ENCODE measurements at places on chromosomes 1 and 21.

GRCh38 chr1:94247138-94248094 is 10.0 kb upstream of the ARHGAP29 start:
- peak; percentile 30 for DNase-seq

GRCh38 chr1:38258085-38258627 is 211.6 kb upstream of the POU3F1 start:
- DNase-seq, result no peak

DNA sequence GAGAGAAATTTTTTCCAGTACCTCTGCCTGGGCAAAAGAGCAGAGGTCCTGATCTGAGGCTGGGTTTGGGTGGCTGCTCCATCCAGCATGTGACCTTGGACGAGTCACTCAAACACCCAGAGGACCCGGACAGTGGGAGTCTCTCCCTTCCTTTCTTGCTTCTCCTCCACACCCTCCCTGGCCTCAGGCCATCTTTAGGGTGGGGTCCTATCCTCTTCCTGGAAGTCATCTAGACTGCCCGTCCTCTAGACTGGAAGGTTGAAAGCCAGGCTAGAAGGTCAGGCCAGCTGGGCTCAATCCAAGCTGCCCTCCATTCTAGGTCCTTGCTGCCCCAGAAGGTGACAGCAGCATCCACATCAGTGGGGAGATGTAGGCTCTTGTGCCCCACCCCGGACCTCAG is 599.5 kb downstream of the MATN1 start:
- no peak for DNase-seq

- no peak for DNase-seq
These were observed 19.9 kb downstream of the SGIP1 start for GRCh38 chr1:66553846-66554245.

DNA sequence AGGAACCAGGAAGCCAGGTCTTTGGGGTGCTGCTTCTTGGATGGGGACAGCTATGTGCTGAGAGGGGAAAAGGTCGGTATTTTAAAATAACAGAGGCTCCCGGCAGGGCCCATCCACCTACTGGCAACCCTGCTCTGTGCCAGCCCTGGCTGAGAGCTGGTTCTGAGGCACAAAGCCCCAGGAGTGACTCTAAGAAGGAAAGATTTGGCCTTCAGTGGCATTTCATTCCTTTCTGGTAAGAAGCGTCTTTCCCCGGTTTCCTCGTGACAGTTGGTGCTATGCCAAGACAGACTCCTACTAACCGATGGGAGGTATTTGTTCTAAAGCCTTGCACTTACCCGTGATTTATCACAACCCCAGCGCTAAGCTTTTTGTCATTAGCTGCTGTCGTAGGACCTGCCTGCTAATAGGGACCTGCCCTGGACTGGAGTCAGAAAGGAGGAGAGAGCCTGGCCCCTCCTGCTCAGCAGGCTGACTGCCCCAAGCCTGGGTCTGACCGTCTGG is 123.1 kb upstream of the ADAR start:
- DNase-seq, result no peak

DNA sequence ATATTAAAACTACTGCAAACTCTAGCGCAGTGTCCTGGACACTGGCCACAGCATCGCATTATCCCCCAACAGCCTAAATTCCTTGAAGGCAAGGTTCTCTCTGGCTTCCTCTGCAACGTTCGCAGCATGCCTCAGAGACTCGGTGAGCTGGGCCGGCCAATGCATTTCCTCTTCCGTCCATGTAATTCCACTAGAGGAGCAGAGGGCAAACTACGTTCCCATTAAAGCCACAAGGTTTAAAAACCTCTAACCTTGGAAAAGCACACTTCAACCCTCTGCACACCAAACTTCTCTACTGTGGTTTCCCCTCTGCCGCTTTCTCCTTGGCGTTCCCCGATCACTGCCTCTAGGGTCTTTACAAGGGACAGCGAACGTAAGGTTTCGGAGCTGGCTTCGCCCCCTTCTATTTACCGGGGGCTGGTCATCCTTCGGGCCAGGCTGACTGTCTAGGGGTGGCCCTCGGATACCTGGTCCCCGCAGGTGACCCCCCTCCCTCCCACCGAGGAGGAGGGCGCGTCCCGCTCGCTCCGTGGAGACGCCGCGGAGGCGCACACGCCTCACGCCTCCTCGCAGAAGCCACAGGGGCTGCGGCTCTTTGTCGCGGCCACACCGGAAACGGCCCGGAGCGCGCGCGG is 456 bp upstream of the SMYD2 start:
- DNase-seq, result peak; percentile 4

DNA sequence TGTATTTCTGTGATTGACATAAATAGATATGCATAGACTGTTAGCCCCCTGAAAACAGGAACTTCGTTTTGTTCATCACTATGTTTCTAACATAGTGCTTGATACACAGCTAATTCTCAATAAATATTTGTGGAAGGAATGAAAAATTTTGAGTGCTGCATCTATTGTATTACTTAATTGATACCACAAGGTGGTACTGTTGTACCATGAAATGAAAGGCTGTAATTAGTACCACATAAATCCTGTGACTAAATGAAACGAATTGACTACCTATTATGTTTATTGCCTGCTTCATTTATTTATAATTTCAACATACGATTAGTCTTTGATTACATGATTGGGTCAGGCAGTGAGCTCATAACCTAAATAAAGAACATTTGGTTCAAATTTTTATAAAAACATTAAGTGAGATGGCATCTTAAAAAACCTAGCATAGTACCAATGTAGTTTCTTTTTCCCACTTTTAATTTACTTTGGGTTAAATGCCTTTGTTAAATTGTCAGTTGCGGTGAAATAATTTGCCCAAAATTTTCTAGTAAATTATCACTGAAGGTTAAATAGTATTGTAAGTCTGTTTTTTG is 15.0 kb upstream of the TGFB2 start:
- no peak for DNase-seq

DNA sequence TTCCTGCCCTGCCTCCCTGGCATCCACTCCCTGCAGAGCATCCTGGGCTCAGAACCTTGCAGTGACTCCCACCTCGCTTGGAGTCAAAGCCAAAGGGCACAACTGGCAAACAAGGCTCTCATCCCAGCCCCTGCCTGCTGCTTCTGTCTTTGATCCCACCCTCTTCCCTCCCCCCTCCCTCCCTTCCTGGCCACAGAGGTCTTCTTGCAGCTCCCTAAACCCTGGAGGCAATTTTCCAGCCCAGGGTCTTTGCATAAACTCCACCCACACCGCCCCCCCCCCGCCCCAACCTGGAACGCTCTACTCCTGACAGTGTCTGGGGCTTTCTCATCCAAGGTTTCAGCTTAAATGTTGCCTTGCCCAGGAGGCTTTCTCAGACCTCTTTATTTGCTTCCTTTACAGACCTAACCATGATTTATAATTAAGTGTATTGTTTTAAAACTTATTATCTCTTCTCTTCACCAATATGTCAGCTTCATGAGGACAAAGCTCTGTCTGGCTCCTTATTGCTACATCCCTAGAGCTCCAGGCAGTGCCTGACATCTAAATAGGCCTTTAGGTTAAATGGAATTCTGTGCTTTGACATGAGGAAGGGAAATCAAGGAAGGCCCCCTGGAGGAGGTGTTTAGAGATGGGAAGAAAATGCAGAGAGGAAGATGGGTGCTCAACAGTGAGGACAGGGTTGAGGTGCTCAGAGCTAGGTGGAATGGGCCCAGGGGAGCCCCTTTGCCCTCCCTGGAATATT is 37.7 kb upstream of the PADI1 start:
- DNase-seq, result no peak

DNA sequence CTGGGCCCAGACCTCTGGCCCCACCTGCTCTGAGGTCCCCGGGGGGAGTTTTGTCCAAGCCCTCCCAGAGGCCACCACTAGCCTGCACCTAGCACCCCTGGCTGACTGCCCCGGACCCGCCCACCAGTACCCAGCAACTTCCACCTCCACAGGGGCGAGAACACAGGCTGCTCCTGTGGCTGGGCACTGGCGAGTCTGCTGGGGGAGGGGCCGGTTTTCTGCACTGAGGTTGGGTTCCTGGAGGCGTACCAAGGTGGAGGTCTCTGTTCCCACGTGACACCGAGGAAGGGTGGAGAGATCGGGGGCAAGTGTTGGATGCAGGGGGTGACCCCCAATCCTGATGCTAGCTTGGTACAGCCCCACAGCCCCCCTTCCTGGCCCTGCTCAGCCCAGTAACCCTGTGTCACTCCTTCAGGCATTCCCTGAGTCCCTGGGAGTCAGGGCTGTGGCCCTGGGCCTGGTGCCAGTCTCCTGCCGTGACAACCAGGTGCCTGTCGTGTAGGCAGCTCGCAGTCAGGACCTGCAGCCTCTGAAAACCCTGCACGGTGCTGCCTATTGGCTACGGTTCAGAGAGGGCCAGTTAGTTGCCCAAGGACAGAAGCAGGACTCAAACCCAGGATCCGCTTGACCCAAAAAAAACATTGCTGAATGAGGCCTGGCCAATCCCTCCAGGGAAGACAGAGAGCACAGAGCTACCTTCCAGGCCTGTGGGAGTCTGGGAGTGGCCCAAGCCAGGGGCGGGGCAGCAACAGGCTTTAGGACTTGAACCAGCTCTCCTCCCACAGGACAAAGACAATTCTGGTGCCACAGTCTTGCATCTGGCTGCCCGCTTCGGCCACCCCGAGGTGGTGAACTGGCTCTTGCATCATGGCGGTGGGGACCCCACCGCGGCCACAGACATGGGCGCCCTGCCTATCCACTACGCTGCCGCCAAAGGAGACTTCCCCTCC is 3.1 kb downstream of the ESPN start:
- no peak for DNase-seq

- no peak for DNase-seq
These were observed 1.8 kb downstream of the CAP1 start for GRCh38 chr1:40042341-40042740.

DNA sequence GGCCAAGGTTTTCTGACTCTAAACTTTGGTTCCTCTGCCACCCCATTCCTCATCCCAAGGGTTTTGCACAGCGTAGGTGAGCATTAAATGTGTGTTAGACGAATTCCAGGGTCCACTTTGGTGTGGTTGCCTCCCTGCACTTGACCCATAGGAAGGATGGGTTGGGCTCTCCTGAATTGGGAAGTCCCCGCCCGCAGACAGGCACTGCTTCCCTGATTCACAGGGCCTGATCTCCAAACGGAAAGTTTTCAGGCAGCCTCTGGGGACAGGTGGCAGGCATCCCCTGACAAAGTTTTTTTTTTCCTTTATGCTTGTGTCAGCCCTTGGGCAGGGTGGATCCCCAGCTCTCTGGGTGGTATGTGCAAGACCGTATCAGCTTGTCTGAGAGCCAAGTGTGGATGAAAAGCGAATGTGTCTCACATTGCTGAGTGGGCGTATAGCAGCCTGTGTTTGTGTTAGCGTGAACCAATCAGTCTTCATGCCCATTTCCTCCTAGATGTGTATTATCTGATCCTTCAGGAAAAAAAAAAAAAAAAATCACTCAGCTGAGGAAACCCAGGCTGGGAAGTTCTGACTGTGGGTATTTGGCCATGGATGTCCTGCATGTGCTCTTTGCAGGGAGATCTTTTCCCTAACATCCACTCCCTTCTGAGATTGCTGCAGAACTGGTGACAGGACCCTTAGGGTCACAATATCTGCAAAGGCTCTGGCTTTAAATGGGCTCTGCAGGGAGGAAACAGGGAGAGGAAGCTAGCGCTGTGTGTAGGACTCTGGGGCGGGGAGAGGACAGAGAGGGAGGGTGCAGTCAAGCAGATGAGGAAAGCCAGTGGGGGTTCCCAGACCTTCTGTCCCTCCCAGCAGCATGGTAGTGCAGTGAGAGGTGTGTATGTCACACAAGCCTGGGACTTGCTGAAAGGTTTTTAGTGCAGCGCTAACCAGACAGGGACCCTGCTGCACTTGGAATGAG is 42.2 kb upstream of the TRABD2B start:
- no peak for DNase-seq

DNA sequence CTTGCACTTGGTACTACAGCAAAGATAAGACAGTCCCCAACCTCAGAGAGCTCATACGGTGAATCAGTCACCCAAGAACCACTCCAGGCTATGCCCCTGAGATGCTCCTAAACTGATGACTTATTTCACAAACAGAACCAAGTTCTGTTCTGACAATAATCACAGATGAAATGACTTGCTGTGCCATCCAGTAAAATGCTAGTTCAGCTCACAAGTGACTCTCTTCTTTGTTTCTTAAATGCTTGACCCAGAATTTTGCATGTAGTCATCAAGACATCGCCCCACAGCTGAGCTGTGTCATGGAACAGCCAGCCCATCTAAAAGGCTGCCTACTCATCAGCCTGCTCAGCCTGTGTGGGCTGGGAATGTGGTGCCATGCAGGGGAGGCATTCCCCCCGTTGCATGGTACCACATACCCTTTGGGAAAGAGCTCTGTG is 6.1 kb upstream of the SLC19A2 start:
- peak; percentile 11 for DNase-seq

DNA sequence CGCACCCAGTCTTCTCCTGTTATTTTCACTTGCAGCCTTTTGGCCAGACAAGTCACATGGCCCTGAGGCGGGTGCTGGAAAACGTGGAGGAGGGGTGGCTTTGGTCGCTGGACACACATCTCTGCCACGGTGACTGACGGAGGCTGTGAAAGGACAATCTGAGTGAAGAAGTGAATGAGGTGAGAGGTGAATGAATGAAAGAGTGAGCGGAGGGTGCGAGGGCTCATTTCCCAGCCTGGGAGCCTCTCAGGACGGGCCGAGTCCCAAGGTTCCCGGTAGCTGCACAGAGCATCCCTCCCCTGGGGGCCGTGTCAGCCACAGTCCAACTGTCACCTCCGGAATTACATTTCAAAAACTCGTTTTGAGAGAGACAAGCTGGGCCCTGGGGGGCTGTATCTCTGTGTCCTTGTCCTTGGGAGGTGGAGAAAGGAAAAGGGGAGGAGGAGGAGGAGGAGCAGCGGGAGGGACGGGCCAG is 89.6 kb downstream of the UBIAD1 start:
- DNase-seq, result no peak

- no peak for DNase-seq
These were observed 65.4 kb upstream of the LYST start for GRCh38 chr1:235932090-235932510.

GRCh38 chr1:94094469-94095111 is 26.4 kb downstream of the ABCA4 start:
- DNase-seq, result no peak

DNA sequence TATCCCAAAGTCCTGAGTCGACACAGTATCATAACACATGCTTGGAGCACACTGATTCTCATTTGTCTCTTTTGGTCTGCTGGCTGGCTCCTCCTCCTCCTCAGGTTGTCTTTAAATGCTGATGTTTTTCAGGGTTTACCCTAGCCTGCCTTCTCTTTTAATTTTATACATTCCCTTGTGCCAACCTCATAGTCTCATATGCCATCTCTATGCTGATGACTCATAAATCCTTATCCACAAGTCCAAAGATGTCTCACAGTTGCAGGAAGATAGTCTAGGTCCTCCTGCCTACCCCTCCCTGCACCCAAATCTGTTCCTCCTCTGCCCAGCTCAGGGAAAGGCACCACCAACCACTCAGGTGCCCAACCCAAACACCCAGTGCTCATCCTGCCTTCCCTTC is 108.3 kb downstream of the SIPA1L2 start:
- DNase-seq, result no peak

GRCh38 chr1:112285316-112285715 is 110.7 kb upstream of the CTTNBP2NL start:
- DNase-seq, result no peak

DNA sequence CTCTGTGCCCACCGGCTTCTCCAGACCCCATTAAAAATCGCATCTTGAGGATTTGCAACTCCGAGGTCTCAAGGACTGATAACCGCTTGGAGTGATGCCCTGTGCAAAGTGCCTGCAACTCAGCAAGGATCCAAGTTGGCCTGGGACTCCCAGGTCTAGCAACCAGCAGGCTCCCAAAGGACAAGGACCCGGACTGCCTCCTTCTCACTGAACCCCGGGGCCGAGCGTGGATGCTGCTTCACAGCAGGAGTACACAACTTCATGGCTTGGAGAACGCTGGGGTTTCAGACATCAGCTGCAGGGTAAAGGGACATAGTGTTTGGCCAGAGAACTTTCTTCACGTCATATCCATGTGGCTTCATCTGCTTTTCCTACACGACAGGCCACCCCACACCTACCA is 65.2 kb downstream of the ATP5PO start:
- no peak for DNase-seq
